ENCODE measurements at places on chromosomes 16 and 17.

DNA sequence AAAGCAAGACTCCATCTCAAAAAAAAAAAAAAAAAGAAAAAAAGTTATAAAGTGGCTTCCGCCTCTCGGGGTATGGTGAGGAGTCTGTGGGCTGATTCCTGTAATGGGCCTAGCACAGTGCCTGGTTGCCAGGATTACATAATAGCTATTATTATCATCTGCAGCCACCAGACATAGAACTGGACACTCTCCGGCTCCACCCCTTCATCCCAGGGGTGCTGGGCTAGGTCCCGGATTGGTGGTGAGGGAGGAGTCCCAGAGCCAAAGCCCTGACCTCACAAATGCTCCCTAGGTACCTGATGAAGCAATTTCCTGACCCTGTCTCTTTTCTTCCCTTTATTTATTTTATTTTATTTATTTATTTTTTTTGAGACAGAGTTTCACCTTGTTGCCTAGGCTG is 11.6 kb upstream of the ADGRG1 start:
- no peak for DNase-seq

DNA sequence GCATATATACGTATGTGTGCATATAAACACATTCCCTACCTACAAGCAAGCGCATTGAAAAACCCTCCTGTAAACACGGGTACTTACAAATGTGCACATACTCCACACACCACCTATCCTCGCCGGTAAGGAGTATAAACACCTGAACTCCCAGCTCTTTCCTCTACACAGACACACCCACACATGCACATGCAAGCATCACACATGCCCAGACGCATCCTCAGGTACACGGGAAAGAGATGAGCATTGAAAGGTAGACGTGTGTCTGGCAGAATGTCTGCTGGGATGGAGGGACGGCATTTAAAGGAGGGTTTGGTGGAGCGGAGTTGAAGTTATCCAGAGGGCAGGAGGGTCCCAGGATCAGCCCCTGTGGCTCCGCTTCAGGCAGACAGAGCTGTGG is 4.7 kb upstream of the SMTNL2 start:
- no peak for DNase-seq

DNA sequence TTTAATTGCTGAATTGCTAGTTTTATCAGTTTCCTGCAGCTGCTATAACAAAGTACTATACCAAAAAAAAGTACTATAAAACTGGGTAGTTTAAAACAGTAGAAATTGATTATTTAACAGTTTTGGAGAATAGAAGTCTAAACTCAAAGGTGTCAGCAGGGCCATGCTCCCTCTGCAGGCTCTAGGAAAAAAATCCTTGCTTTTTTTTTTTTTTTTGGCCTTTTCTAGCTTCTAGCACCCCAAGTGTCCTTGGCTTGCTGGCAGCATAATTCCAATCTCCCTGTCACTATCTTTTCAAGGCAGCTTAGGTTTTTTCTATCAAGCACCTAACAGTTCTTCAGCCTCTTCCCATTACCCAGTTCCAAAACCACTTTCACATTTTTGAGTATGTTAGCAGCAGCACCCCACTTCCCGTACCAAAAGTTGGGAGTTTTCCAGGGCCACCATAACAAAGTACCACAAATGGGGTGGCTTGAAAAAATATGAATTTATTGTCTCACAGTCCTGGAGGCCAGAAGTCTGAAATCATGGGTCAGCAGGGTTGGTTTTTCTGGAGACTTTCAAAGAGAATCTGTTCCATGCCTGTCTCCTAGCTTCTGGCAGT is 37.4 kb downstream of the BPTF start:
- DNase-seq = no peak

- no peak for DNase-seq
These were observed 442.2 kb downstream of the MAF start for GRCh38 chr16:79158337-79158736.

GRCh38 chr17:2909175-2909845 is 113.1 kb downstream of the RAP1GAP2 start:
- DNase-seq = no peak

- no peak for DNase-seq
These were observed 19.2 kb downstream of the FLOT2 start for GRCh38 chr17:28878158-28878910.

GRCh38 chr17:13311306-13311705 is 290.4 kb downstream of the HS3ST3A1 start:
- no peak for DNase-seq

- DNase-seq = no peak
These were observed 47.4 kb upstream of the JPH3 start for GRCh38 chr16:87554754-87555427.

- DNase-seq = no peak
These were observed 3.0 kb downstream of the PABPN1L start for GRCh38 chr16:88863426-88863825.

- peak; percentile 59 for DNase-seq
These were observed 445 bp upstream of the DBNDD1 start for GRCh38 chr16:90019543-90020259.

DNA sequence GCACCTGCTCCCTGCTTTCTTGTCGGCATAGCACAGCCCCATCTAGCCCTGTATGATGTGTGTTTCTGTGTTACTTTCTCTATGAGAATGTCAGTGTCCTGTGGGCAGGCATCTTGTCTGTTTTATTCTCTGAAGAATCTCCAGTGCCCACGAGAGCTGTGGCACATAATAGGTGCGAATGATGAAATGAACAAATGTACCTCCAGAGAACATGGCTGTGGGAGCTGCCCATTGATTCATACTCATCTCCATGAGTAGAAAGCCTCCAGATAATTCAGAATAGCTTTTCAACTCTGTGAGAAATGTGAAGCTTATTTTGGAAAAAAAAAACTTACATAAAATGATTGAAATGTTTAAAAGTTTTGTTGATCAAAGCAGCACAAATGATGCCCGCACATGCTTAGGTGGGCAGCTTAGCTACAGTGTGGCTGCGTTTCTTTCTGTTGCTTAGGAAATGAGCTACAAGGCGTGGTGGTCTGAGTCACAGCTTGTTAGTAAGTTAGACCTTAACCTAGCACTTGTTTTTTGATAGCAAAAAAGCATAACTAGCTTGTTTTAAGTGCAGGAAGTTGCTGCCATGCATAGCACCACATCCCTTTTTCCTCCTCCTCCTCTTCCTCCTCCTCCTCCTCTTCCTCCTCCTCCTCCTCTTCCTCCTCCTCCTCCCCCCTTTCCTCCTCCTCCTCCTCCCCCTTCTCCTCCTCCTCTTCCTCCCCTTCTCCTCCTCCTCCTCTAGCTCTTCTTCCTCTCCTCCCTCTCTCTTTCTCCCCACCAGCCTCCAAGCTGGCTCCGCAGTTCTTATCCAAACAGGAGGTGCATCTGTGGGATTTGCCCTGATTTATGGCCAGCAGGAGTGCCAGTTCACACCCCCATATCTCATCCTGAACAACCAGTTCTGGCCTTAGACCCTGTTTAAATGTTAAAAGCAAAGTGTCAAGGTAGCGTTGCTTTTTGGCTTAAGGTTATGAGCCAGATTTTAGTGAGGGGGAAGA is 221.5 kb downstream of the IRF8 start:
- no peak for DNase-seq

GRCh38 chr16:23865853-23866252 is 30.1 kb downstream of the PRKCB start:
- DNase-seq = no peak

DNA sequence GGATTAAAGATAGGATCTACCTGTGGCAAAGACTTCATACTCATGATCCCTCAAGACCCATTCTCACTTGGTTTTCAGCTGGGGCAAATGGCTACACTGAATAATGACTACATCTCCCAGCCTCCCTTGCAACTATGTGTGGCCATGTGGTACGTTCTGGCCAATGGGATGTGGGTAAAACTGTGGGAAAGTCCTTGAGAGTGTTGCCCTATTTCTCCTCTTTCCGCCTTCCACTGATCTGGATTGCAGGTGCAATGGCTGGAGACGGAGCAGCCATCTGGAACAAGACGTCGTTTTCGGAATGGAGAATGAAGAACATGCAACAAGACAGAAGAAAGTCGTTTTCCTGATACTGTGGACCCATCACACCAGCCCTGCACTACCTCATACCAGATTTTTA is 48.5 kb downstream of the HAPSTR1 start:
- no peak for DNase-seq

- peak; percentile 86 for DNase-seq
These were observed 61.0 kb upstream of the RBL2 start for GRCh38 chr16:53372992-53373871.

- DNase-seq = no peak
These were observed 11.2 kb downstream of the GTF3C1 start for GRCh38 chr16:27538528-27538927.

GRCh38 chr16:89370081-89370511 is 120.3 kb downstream of the ANKRD11 start:
- DNase-seq = no peak

GRCh38 chr16:83105279-83106077 is 478.7 kb downstream of the CDH13 start:
- no peak for DNase-seq

- no peak for DNase-seq
These were observed 4.9 kb upstream of the MYLK3 start for GRCh38 chr16:46753015-46753414.

DNA sequence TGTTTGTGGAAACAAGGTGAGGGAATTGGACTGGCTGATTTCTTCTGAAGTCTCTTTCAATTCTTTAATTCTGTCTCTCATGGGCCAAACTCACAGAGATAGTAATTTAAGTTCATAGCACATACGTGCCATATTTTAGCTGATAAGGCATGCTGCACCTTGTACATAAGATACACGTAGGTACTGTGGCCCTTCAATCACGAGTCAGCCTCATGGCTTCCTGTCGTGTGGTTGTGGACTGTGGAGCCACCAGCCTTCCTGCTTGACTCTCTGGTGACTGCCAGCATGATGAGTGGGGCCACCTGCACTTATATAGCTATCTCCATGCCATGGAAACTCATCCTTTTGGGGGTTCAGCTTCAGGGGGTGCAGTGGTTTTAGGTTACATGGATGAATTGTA is 25.1 kb downstream of the KSR1 start:
- DNase-seq = peak; percentile 37

DNA sequence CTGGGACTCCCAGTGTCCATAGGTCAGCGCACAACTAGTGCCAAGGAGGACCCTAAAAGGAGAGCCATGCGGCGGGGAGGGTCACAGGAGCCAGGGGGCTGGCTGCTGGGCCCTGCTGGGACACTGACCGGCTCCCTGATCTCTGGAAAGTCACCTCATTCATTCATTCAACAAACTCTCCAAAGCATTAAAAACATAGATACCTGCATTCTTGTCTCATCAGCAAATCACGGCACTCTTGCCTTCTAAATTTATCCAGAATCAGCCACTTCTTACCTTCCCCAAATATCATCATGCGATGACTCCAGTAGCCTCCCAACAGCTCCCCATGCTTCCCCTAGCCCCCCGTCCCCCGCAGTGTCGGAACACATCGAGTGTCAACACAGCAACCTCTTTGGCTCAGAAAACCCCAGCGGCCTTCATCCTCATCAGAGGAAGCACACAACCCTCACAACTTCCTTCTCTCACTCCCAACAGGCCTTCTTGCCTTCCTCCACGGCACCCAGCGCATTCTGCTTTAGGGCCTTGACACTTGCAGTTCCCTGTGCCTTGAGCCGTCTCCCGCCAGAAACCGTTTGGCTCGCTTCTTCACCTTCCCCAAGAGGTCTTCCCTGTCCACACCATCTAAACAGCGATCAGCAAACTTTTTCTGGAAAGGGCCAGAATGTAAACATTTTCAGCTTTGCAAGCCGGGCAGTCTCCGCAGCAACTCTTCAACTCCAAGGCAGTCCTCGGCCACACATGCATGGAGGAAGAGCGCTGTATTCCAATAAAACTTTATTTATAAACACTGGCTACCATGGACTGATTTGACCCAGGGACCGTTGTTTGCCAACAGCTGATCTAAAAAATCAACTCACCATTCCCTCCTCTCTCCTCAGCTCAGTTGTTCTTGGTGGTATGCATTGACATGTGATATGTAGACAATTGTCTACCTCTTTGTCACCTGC is 119.5 kb upstream of the TNRC6C start:
- DNase-seq = no peak

DNA sequence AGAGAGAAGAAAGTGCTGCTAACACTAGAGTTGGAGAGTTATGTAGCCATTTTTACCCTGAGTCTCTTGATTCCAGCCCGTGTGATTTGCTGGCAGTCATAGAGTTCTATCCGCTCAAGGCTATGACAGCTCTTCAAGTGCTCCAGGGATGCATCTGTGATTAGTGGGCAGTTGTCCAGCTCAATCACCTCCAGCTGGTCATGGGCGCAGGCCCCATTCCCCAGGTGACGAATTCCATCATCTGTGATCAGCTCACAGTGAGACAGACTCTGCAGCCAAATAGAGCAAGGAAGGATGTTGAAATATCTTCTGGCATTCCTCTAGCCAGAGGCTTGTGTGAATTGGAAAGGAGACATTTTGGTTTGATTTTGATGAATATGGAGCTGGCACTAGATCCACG is 38.4 kb upstream of the STAC2 start:
- no peak for DNase-seq

DNA sequence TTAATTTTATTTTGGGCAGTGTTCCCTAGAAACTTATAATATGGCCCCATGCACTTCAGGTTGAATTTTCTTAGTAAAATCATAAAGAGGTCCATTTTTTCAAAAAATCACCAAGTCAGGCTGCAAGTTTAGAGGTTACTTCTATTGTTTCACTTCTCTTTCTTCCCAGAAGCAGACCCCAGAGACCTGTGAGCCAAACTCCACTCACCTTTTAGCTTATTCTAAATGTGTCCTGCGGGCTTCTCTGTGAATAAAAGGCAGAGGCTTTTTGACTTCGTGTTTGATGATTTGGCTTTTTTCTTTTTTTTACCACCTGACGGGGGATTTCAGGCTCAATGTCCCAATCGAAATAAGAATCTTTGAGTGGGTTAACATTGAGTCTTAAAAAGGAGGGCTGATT is 7.4 kb downstream of the PRKCB start:
- DNase-seq = no peak

DNA sequence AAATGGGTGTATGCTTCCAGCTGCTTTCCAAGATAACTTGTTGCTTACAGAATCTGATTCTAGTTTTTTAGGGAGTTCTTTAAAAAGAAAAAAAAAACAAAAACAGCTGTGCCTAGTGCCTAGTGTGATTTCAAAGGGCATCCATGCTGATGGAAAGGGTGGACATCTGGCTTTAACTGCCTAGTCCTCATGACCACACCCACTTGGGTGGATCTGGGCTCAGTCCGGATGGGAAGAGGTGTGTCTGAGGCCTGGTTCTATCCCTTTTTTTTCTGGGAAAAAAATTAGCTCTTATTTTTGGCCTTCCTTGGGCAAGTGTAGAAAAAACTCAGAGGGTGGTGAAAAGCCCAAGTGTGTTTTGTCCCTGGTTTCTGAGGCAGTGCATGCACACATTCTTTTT is 132.3 kb upstream of the CDH11 start:
- DNase-seq = no peak

All from stimulated activated CD4-positive, alpha-beta T cell treated with anti-CD3 and anti-CD28 coated beads, Interleukin-2, amount 100 ng/mL, for 24 hours (primary cell).